ENCODE measurements at places on chromosomes 6 and 20. TPM values are rescaled to one million over a fixed set of nuclear protein-coding genes. Genes with fewer than 3 reads are reported as not detected.
A peak's percentile ranks its signal among the peaks of the same experiment; 100 is the strongest.

ZNF831 gene
- total RNA-seq, result not detected

CYP21A2 gene
- under 0.01 TPM for total RNA-seq

GJA10 gene
- total RNA-seq, result not detected

DACT2 gene
- not detected for total RNA-seq

KCNB1 gene
- not detected for total RNA-seq

SRSF12 gene
- under 0.01 TPM for total RNA-seq

OTOR gene
- total RNA-seq, result not detected

KIF16B gene
- 13.4 TPM for total RNA-seq

OR2B2 gene
- total RNA-seq, result not detected

PDYN gene
- not detected for total RNA-seq

PBOV1 gene
- not detected for total RNA-seq

DDO gene
- 3.9 TPM for total RNA-seq

GRCh38 chr20:51400051-51400926 lies 142.2 kb downstream of the NFATC2 start:
- DNase-seq, result no peak

- no peak for DNase-seq
Observed at GRCh38 chr20:59752101-59752586, 147.8 kb downstream of the PHACTR3 start.

DNA sequence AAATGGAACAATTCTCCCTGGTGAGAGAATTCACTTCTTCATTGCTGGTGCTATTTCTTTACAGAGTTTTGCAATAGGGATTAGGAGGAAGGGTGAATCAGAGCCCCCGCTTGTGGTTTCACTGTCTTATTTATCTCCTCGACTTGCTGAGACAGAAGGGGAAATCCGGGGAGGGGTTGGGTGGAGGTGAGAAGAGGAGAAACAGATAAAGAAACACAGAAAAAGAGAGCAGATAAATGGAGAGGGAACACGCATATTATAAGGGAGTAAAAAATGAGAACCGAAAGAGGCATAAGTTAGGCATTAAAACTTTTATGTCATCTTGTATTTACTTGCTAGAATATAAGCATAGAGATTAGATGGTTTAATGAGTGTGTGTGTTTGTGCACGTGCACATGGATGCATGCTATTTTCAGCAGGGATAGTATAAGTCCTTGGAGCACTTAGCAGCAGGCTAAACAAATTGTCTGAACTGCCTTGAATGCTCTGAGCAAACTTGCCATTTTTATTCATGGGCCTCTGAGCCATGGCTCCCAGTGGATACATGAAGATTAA lies 105.0 kb downstream of the OLIG3 start:
- DNase-seq, result peak; percentile 28

GRCh38 chr20:43459022-43459942 lies 1.6 kb downstream of the SRSF6 start:
- peak; percentile 41 for DNase-seq

DNA sequence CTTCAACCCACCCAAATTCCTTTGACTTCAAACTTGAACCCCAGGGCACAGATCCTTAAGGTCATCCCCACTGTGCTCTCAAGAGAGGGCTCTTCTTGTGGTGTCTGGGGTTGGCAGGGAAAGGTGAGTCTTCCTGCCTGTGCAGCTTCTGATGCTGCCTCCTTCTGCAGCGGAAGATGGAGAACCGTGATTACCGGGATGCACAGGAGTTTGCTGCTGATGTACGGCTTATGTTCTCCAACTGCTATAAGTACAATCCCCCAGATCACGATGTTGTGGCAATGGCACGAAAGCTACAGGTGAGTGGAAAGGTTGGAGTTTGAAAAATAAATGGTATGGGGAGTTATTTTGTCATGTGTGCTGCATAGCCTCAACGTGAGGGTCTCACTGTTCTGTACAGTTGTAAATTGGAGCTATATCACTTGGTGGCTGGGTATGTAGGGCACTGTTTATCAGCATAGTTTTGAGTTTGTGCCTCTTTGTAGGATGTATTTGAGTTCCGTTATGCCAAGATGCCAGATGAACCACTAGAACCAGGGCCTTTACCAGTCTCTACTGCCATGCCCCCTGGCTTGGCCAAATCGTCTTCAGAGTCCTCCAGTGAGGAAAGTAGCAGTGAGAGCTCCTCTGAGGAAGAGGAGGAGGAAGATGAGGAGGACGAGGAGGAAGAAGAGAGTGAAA lies 9.0 kb downstream of the BRD2 start:
- DNase-seq, result no peak

DNA sequence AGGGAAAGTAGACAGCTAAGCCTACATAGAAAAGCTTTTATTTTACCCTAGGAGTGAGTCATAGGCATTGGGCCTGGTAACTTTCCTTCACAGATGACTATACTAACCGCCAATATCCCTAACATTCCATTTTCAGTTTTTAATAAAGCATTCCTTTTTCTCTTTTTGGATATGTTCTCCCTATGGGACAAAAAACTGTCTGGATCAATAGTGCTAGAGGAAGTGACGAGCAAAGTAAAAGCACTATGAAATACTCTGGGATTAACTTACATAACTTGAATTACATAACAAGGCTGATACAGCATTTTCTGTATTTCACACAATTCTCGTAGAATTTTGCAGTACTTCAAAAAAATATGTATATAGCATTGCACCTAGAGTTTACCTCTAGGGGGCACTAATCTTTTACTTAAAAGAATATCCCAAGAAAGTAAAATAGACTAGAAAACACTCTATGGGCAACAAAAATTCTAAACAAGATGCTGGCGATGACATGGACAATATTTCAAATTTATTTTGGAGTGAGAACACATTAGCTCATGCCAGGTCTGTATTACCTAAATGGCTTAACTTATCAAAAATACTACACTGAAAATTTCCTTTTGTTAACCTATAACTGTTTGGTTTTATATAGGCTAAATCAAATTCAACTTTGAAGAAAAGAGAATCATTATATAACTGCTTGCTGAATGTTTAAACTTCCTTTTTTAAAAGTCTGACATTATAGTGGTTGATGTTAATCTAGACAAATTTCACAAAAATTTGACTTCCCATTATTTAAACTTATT lies 66.3 kb upstream of the DST start:
- peak; percentile 86 for DNase-seq

GRCh38 chr20:51789434-51789833 lies 12.9 kb downstream of the SALL4 start:
- DNase-seq, result no peak

GRCh38 chr20:17490501-17490900 lies 40.7 kb downstream of the BFSP1 start:
- no peak for DNase-seq

- no peak for DNase-seq
Observed at GRCh38 chr6:40611912-40612311, 24.7 kb upstream of the LRFN2 start.

GRCh38 chr6:17419189-17419575 lies 25.8 kb downstream of the CAP2 start:
- peak; percentile 45 for DNase-seq

DNA sequence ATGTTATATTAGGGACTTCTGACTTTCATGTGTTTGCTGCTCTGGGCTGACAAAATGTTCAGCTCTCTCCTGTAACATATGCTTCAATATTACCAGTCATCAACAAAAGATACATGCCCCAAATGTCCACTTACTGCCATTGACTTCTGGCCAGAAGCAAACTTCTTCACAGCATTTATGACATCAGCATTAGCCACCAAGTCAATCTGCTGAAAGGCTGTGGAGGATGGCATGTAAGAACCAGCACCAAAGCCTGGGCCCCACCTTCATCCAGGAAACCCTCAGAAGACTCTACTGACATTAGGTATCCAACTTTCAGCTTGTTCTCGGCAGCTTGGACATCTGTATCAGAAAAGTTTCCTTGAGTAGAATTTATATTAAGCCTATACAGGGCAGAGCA lies 595.5 kb downstream of the COL12A1 start:
- DNase-seq, result no peak

DNA sequence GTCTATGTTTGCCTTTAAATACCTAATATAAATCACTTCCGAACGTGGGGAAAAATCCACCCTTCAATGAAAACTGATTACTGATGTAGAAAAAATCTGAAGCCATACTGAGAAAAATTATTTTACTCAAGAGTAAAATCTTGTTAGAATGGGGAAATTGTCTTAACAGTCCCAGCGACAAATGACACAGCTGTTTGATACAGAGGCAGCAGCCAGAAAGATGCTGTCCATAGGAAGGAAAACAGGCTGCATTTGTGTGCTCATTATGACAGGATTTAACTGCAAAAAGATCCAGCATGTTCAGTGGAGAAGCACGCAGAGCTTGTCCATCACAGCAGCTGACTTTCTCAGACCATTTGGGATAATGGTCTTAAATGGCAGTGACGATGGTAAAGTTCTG lies 443.0 kb downstream of the TFAP2B start:
- no peak for DNase-seq

DNA sequence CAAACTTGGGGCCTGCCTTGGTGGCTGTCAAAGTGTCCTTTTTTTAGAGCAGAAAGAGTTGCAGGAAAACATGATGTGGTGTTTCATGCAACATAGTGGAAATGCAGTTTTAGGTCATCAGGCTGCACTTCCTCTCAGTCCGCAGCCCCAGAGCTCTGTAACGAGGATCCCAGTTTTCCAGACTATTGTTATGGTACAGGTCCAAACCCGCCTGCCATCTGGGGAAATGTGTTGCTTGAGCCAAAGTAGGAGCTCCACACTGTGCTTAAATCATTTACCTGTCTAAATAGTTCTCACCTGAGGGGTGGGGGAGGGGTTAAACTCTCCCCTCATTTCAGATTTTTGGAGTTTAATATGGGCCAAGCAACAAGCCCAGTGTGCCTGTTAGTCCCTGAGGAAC lies 59.8 kb downstream of the GOPC start:
- no peak for DNase-seq

DNA sequence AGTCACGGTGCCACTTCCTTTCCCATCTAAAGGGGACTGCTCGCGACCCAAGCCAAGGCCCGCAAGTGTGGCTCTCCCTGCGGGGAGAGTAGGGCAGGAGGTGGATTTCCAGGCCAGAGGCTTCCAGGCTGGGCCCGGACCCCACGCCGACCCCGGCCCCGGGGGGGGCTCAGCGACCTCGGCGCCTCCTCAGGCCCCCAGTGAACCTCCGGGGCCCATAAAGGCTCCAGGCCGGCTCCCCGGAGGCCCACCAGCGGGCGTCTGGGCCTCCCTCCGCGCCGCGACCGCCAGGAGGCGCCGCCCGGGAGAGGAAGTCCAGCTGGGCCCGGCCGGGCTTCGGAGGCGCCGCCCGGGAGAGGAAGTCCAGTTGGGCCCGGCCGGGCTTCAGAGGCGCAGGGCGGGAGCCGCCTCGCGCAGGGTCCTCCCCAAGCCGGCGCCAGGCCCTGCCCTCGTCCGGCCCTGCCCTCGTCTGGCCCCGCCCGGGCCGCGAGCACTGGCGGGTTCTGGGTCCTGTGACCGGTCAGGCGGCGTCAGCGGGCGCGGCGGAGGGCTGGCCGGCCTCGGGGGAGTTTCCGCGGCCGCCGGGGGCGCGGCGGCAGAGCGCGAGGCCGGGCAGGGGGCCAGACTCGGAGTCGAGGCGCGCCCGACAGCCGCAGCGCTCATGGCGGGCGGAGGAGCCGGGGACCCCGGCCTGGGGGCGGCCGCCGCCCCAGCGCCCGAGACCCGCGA lies at the start of gene RAB32:
RAB32 (plus strand) TSS at position 623 of the 729 bp plus-strand sequence; CDS start at position 662, 39 bp downstream.
- DNase-seq, result peak; percentile 95

- peak; percentile 4 for DNase-seq
Observed at GRCh38 chr20:32296819-32297420, 19.5 kb downstream of the KIF3B start.

- DNase-seq, result no peak
Observed at GRCh38 chr20:60822699-60823607, 429.1 kb upstream of the CDH4 start.

- DNase-seq, result no peak
Observed at GRCh38 chr20:32232326-32232886, 24.7 kb downstream of the POFUT1 start.

GRCh38 chr20:36726168-36726567 lies 19.7 kb downstream of the NDRG3 start:
- DNase-seq, result no peak

- peak; percentile 97 for DNase-seq
Observed at GRCh38 chr6:42046464-42047212, 3.7 kb upstream of the TAF8 start.

DNA sequence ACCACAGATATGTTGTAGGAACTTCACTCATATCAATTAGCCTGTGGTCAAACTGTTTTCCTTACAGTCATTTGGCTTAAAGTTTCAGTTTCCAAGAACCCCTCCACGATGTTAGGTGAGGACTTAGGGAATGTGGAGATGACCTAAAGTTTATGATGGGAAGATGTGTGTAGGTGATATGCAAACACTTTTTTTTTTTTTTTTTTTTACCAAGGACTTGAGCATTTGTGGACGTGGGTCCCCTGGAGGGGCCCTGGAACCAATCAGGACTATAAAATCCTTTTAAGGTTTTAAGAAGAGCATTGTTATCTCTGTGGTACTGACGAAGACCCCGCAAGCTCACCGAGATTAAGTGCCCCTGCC lies 478 bp upstream of the MTHFD1L start:
- no peak for DNase-seq

- DNase-seq, result no peak
Observed at GRCh38 chr6:123635144-123635543, 1.6 kb downstream of the TRDN start.

DNA sequence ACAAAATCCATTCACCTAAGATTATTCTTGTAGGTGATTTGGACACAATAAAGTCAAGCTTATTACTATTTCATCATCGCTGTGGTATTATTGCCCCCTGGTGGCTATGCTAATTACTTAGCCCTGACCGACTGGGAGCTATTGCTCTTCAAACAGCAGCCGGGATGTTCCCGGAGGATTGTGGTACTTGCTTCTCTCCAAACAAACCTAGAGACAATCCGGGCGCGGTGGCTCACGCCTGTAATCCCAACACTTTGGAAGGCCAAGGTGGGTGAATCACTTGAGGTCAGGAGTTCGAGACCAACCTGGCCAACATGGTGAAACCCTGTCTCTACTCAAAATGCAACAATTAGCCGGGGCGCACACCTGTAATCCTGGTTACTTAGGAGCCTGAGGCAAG lies 15.4 kb upstream of the STMND1 start:
- peak; percentile 82 for DNase-seq

- no peak for DNase-seq
Observed at GRCh38 chr20:24589815-24590177, 120.4 kb downstream of the SYNDIG1 start.

DNA sequence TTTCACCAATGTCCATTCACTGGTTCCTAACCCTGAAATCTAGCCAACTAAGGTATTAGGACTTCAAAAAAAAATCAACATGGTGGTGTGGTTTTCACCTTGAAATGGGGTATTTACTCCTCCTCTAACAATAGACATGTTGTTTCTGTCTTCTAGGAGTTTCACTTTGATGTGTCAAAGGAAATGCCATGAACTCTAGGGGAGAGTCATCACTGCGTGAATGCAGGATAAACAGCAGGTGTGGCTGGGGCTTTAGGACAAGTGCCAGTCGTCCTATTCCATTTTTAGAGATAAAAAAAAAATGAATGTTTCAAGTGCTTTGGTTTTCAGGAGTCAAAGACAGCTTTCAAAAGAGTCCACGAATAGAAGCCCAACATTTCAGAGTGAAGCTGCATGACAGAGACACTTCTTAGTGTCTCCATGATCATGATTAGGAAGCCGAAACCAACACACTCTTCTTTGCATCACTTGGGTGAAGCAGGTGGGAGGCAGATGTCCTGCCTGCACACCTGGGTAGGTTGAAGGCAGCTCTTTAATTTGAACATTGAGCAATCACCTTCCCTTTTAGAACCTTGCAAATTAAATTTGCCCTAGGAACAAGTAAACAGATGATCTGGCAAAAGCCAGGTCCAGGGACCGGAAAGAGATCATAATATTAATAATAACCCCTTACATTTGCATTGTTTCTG lies 328.5 kb upstream of the PRDM1 start:
- DNase-seq, result no peak

Measured in fibroblast of villous mesenchyme (primary cell).